ENCODE measurements at places on chromosomes 3 and 15. TPM values are rescaled to one million over a fixed set of nuclear protein-coding genes. Genes with fewer than 3 reads are reported as not detected.

The CHRNA5 gene
- total RNA-seq, result 1.2 TPM

The C15orf62 gene
- 0.28 TPM for total RNA-seq

The PROS1 gene
- 17.8 TPM for total RNA-seq

The LRRC2 gene
- 4.6 TPM for total RNA-seq

The FEZF2 gene
- not detected for total RNA-seq

The CCK gene
- total RNA-seq, result 10.6 TPM

The GPR176 gene
- total RNA-seq, result 6.9 TPM

The BRPF1 gene
- total RNA-seq, result 14.3 TPM

The C3orf22 gene
- total RNA-seq, result 0.54 TPM

The MME gene
- 1.1 TPM for total RNA-seq

The AQP9 gene
- 0.49 TPM for total RNA-seq

The MRPL47 gene
- 26.0 TPM for total RNA-seq

The SPESP1 gene
- 1.9 TPM for total RNA-seq

The PARP15 gene
- total RNA-seq, result 1.1 TPM

The OIP5 gene
- 1.1 TPM for total RNA-seq

The ZPLD1 gene
- not detected for total RNA-seq

The CNTN6 gene
- total RNA-seq, result not detected

The FAM162A gene
- total RNA-seq, result 47.0 TPM

The CCDC33 gene
- total RNA-seq, result not detected

The ROPN1B gene
- total RNA-seq, result not detected

The DUOX2 gene
- total RNA-seq, result 0.16 TPM

The PLEKHO2 gene
- total RNA-seq, result 22.1 TPM

The IL16 gene
- total RNA-seq, result 16.1 TPM

The TSEN2 gene
- total RNA-seq, result 22.2 TPM

The UBA7 gene
- 41.0 TPM for total RNA-seq

The FBXL2 gene
- 11.9 TPM for total RNA-seq

The MASP1 gene
- total RNA-seq, result 93.5 TPM

The OR5K1 gene
- not detected for total RNA-seq

The AADAC gene
- total RNA-seq, result not detected

The LRRN1 gene
- 0.14 TPM for total RNA-seq

The RBP2 gene
- not detected for total RNA-seq

The ATP13A5 gene
- total RNA-seq, result not detected

The ERICH6 gene
- total RNA-seq, result not detected

The PPCDC gene
- total RNA-seq, result 14.3 TPM

The SHC4 gene
- 4.6 TPM for total RNA-seq

The SCAMP2 gene
- 27.8 TPM for total RNA-seq

The ALCAM gene
- 45.1 TPM for total RNA-seq

The TBC1D2B gene
- 47.1 TPM for total RNA-seq

The RBM15B gene
- total RNA-seq, result 18.9 TPM

The PLIN1 gene
- total RNA-seq, result 49.6 TPM

The CCDC191 gene
- total RNA-seq, result 4.1 TPM

The GOLGA8K gene
- total RNA-seq, result not detected

The NOX5 gene
- not detected for total RNA-seq

The LRTM1 gene
- not detected for total RNA-seq

The PYGO1 gene
- total RNA-seq, result 14.5 TPM

The NR1I2 gene
- not detected for total RNA-seq

The XCR1 gene
- not detected for total RNA-seq

The PEX5L gene
- total RNA-seq, result 2.4 TPM

The WDR72 gene
- total RNA-seq, result not detected

The SLC27A2 gene
- not detected for total RNA-seq

The PAQR5 gene
- total RNA-seq, result not detected

The CSPG4 gene
- 66.0 TPM for total RNA-seq

The GOLGA8O gene
- total RNA-seq, result not detected

The CDCP1 gene
- total RNA-seq, result 1.2 TPM

The ESYT3 gene
- total RNA-seq, result 17.5 TPM

The AP3B2 gene
- 9.3 TPM for total RNA-seq

The DNASE1L3 gene
- total RNA-seq, result 0.71 TPM

The SLC2A2 gene
- not detected for total RNA-seq

The DAPK2 gene
- 5.5 TPM for total RNA-seq

Measured in sigmoid colon (tissue), 7 donors.